Globus pallidus (tissue), 1 donor: ENCODE measurements at places on chromosomes 5 and 9.

GRCh38 chr5:141094481-141095262 is at the start of gene PCDHB2:
Gene PCDHB2 (plus strand): TSS chr5:141094615. CDS start chr5:141094791, 176 bp downstream.
- peak; percentile 59 for DNase-seq

DNA sequence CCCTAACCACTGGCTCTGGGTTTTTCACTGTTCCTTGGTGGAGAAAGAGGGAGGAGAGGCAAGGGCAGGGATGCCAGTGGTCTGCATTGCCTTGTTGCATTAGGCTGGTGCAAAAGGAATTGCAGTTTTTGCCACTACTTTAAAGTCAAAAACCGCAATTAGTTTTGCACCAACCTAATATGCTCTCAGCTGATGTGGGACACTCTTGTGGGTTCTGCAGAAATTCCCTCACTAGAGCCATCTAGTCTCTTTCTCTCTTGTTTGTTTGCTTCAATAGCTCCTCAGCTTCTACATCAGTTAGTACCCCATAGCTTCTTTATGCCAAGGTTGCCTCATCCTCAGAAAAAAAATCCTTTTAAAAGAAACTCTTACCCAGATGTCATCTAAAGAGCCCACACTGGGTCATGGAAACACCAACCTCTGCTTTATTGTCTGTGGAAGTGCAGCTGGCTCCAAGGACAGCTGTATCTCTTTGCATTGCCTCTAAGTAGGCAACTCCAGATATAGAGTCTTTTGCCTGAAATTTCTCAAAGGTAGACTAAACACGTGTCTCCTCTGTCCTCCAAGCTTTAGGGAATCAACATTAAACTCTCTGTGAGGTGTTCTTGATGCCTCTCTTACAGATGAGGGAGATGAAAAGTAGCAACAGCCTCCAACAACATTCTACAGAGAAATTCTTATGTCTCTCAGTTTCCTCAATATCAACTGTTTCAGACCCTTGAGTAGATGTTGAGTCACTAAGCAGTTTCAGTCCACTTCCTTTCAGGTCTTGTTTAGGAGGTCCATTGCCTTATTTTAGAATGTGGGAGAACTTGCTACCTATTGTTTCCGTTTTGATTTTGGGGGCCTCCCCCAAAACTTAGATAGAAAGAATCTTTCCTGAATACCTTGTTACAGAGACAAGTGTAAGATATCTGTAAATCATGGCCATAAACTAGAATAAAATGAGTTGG is 84.9 kb upstream of the MEF2C start:
- DNase-seq: no peak

GRCh38 chr9:104774831-104775573 is 11.1 kb downstream of the NIPSNAP3B start:
- peak; percentile 37 for DNase-seq

DNA sequence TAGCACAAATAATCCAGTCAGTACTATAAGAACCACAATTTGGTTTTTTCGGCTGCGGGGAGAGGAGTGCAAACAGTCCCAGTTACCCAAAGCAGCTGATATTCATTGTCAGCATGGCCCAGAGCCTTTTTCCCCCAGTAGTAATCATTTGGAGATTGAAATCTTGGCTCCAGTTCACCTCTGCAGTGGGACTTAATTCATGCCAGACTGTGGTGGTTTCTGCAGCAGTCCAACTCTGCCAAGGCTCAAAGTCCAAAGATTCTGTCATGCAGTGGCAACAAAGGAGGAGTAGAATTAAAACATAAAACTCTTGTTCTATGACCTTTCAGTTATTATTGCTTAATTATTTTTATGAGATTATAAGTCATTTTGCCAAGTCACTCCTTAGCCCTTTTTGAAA is 25.0 kb upstream of the TRIM36 start:
- no peak for DNase-seq

- no peak for DNase-seq
Observed at GRCh38 chr9:86041311-86041741, 58.0 kb downstream of the GOLM1 start.
